ENCODE measurements at places on chromosomes 11 and 22.

DNA sequence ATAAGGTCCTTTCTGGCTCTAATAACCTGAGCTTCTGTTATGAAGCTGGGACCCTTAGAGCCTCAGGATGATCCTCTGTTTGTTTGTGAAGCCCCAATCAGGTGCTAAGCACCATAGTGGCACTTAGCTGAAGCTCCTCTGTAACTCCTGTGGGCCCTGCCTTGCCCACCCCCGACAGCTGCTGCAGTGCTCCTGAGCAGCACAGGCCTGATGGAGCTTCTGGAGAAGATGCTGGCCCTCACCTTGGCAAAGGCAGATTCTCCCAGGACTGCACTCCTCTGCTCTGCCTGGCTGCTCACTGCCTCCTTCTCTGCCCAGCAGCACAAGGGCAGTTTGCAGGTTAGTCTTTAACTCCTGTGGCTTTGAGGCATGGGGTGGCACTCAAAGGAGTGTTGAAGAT lies 19.0 kb upstream of the CCDC134 start:
- no peak for DNase-seq

DNA sequence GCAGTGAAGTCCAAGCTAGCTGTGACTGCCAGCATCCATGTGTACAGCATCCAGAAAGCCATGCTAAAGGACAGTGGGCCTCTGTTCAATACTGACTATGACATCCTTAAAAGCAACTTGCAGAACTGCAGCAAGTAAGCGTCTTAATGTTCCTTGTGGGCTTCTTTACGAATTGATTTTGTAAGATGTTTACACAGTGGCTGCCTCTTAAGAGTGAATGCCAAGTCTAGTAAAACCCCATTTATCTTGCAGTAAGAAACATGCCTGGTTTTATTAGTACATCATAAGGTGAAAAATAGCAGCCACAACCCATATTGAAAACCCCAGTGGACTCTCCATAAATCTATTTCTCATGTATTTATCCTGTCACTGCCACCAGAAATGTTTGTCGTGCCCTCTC lies 20.5 kb downstream of the POLD3 start:
- DNase-seq, result no peak

DNA sequence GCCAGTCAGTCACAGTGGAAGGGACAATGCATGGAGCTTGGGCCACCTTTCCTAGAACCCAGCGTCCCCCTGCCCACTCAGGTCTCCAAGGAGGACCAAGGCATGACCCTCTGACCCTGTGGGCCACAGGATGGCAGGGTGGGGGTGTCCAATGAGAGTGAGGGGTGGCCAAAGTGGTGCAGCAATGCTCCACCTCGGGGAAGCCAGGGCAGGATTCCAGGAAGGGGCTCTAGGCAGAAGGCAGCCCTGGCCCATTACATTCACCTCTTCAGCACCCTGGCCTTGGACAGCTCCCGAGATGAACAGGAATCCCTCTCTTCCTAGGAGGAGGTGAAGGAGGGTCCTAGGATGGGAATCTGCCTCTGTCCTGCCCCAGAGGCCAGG lies 597.5 kb downstream of the BRD1 start:
- DNase-seq, result no peak

DNA sequence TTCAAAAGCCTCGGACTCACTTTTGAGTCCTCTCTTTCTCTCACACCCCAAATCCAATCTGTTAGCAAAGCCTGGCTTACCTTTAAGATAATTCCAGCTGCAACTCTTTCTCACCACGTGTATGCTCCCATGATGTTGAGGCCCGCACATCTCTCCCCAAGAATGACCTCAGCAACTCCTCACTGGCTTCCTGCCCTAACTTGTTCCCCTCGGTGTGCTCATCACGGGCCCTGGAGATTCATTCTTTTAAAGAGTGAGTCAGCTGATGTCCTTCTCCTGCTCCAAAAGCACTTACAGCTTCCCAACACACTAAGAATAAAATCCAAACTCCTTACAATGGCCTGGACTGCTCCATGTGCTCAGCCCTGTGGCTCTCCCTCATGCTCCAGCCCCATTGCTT lies 1041.3 kb downstream of the OPCML start:
- DNase-seq, result no peak

- no peak for DNase-seq
Measured at GRCh38 chr11:96008161-96008720, 84.3 kb upstream of the MTMR2 start.

GRCh38 chr11:115155978-115156377 lies 348.2 kb downstream of the CADM1 start:
- DNase-seq, result no peak

DNA sequence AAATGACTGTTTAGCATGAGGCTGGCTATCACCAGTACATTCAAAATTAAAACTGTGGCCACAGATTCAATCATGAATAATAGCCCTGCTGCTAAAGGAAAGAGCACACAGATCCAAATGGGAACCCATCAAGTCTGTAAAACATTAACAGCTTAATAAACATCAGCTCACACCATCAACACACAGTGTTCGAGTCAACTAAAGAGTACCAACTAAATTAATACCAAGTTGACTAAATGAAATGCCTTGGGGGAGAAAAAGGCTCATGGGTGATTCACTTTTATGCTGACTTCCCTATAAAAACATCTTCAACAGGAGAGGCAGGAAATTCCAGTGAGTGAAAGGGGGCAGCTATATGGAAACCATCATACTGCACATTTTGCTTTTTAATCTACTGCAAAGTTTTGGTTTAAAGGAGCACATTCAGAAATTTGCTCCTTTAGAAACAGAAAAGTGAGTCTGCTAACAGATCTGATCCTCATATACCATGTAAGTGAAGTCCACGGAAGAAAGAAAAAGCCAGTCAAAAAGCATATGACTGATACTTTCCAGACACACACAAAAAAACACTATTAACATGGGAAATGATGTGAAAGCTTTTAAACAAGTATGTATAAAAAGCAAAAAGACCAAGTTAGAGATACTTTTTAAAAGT lies 16.3 kb downstream of the LGR4 start:
- no peak for DNase-seq

- DNase-seq, result no peak
Measured at GRCh38 chr11:1153951-1154493, 3.7 kb upstream of the MUC5AC start.

GRCh38 chr22:20196094-20196842 lies 45.4 kb upstream of the CCDC188 start:
- DNase-seq, result no peak

GRCh38 chr22:45670981-45671782 lies 452 bp upstream of the ATXN10 start:
- no peak for DNase-seq

GRCh38 chr11:63999349-64000025 lies 13.2 kb downstream of the OTUB1 start:
- peak; percentile 53 for DNase-seq

DNA sequence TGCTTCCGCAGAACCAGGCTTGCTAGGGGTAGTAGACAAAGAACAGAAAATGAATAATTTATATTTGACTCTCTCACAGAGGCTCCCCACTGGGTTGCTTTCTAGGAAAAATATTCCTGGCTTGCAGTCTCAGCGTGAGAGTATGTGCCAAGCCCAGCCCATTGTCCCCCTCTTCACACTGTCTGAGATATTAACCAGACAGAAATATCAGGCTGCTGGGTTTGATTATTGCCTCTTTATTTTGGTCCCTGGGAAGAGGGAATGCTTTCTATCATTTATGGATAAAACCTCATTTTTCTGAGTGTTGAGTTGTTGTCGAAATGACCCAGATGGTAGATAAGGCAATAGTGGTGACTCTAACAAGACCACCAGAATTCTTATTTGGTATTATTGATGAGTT lies 367.9 kb downstream of the METTL15 start:
- DNase-seq, result no peak

GRCh38 chr11:15821451-15821850 lies 534.9 kb downstream of the SOX6 start:
- DNase-seq, result no peak

- no peak for DNase-seq
Measured at GRCh38 chr11:31764766-31765165, 46.4 kb downstream of the PAX6 start.

GRCh38 chr11:23573429-23573828 lies 713.2 kb upstream of the CCDC179 start:
- no peak for DNase-seq

- peak; percentile 87 for DNase-seq
Measured at GRCh38 chr11:62728171-62728988, at the start of gene TTC9C. Gene TTC9C, plus strand, starts transcription at chr11:62728486. Its CDS starts 363 bp downstream, at chr11:62728849.

DNA sequence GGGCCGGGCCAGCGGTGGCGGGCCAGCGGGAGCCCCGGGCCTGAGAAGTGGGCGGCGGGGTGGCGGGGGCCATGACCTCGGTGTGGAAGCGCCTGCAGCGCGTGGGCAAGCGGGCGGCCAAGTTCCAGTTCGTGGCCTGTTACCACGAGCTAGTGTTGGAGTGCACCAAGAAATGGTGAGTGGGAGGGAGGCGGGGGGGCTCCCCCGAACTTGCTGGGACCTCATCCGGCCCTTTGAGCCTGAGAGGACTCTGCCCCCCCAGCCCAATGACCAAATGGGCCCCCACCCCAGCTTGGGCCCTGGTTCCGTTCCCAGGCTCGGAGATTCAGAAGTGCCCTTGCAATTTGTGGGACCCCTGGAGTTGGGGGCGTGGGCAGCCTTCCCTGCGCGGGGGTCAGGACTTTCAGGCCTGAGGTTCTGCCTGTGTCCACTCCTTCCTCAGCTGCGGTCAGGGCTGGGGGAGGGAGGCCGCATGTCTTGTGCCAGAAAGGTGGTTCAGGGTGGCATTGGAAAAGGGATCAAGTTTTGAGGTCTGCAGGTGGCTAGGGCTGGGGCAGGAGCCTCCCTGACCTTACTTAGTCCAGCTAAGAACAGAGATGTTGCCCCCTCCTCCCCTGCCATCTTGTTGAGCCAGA lies 496 bp downstream of the EHBP1L1 start:
- DNase-seq, result no peak

DNA sequence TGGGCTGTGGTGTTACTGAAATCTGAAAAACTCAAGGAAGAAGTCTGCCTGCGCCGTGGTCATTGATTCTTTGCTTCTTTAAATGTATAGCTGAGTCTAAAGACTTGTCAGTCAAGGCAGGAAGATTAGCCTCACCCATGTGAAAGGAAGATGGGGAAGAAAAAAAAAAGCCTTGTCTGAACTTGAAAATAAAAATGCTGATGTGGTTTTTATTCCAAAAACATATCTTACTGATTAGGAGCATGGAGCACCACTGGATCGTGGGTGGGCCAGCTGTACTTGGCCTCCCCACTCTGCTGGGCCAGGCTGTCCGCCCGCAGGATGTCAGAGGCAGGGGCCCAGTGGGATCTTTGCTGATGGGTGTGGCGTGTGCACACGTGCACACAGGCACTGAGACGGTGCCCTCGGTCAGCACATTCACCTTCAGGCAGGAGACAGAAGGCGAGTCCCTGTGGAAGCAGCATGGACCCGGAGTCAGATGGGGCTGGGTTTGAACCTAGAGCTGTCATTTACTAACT lies 111.9 kb downstream of the WNT7B start:
- no peak for DNase-seq

- no peak for DNase-seq
Measured at GRCh38 chr11:115939731-115940421, 435.7 kb upstream of the CADM1 start.

GRCh38 chr11:14315130-14315529 lies 43.9 kb downstream of the RRAS2 start:
- no peak for DNase-seq

DNA sequence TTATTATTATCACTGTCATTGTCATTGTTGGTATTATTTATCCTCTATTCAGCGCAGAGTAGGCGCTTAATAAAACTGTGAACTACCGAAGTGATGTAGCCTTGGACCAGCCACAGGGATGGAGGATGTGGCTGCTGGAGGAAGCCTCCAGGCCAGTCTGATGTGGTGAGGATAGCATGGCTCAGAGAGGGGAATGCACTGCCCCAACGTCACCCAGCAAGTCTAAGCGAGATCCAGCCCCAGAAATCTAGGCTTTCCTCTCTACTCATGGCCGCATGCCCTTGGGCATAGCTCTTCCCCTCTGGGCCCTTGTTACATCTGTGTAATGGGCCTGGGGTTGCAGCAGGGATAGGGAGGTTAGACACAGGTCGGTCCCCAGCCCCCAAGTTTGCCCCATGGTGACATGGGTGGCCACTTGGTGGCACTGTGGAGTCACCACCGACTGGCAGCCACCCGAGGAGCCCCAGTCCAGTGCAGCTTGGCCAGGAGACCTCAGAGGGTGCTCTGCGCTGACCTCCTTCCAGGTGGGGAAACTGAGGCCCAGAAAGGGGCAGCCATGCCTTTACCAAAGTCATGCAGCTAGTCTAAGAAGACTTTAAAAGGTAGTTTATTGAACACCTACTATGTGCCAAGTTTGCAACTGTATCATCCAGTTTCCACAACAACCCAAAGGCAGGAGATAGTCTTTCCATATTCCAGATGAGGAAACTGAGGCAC lies 395.7 kb downstream of the MN1 start:
- peak; percentile 53 for DNase-seq

DNA sequence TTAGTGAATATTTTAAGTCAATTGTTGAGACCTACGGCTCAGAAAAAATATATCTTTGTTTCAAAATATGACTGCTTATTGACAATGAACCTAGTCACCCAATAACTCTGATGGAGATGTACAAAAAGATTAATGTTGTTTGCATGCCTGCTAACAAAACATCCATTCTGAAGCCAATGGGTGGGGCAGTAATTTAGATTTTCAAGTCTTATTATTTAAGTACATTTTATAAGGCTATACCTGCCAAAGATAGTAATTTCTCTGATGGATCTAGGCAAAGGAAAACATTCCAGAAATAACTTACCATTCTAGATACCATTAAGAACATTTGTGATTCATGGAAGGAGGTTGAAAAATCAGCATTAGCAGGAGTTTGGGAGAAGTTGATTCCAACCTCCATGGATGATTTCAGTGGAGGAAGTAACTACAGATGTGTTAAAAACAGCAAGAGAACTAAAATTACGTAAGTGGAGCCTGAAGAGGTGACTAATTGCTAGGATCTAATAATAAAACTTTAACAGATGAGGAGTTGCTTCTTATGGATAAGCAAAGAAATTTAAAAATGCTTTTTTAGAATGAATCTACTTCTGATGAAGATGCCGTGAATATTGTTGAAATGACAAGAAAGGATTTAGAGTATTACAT lies 26.4 kb upstream of the OR8D2 start:
- no peak for DNase-seq

DNA sequence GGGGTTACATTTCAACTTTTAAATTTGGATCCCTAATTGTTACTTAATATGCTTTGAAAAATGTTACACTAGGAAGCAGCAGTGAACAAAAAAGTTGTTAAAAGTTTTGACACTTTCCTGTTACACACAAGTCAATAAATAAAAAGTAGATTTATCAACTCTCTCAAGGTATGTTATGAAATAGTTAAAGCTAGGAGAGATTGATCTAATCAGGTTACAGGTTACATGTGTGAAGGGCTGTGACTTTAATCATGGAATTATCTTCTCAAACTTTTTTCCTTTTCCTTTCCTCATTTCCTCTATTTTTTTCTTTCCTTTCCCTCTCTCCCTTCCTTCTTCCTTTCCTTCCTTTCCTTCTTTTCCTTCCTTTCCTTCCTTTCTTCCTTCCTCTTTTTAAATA lies 77.0 kb upstream of the RAB38 start:
- no peak for DNase-seq

Data from left ventricle myocardium inferior (tissue), 1 donor.